ENCODE measurements at places on chromosomes 16 and 17.

DNA sequence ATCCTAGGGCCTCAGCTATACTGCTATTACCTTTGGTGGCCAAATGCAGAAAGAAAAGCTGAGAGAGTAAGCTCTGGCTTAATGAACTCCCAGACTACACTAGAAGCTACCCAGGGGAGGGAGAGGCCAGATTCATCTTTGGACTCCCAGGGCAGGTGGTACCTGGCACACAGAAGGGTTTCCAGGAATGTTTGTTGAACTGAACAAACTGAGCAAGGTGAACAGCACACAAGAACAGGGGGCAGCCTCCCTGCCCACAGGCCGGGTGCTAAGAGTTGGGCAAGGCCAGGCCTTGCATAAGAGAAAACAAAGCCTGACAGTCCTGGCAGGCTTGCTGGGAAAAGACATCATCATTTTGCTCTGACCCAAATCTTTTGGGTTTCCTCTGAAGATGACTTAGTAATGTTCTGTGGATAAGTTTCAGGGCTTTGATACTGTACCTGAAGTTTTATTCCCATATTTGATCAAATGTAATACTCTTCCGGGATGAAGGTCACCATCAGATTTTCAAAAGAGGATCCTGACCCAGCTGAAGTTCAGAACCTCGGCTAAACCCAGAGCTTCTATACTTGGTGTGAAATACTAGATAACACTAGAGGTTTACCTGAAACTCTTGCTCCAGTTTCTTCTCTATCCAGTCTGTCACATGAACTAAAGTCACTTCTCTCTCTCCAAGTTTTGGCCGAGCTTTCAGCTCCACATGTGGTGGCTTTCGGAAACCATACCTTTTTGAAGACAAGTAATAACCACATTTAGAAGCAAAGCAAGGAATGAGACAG, 20.5 kb upstream of the ERN1 start:
- no peak for DNase-seq

GRCh38 chr17:48970224-48970623, 1.8 kb upstream of the GIP start:
- DNase-seq: no peak

GRCh38 chr17:35404360-35404759, 27.9 kb downstream of the SLFN12 start:
- DNase-seq: no peak

DNA sequence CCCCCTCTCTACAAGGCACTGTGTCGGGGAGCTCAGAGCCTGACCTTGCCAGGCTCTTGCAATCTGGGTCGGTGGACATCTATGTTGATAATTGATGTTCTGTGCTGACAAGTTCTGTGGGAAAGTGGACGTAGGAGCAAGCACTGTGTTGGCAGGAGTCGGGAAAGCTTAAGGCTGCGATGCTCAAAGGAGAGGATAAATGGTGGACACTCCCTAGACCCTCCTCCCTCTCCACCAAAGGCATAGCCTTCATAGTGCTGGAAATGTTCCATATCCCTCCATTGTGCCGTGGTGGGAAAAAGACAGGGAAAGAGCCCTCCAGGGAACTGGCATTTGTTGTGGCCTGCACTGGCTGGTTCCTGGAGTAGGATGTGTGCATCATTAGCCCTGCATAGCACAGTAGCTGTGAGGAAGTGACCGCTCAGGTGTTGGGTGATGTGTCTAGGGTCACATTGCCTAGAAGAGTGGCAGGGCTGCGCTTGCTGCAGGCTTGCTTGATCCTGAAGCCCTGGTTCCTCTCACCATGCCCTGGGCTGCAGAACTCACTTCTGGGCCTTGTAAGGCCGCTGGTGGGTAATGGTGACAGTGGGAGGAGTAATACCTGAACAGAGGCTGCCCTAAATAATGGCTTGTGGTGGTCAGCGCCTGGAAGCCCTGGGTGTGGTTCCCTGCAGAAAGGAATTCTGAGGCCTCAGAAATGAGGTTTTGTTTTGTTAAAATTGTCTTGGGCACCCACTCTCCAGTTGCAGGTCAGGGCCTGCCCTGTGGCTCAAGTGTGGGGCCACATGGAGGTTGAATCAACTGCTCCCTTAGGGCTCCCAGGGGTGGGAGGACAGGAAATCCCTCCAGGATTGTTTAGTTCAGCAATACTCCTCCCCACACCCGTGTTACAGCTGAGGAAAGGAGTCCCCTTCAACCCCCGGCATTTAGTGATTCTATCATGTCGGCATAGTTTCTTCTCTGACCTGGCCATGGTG, 62.6 kb downstream of the KSR1 start:
- no peak for DNase-seq

- no peak for DNase-seq
These were observed 84.4 kb upstream of the PLCG2 start for GRCh38 chr16:81694494-81695280.

DNA sequence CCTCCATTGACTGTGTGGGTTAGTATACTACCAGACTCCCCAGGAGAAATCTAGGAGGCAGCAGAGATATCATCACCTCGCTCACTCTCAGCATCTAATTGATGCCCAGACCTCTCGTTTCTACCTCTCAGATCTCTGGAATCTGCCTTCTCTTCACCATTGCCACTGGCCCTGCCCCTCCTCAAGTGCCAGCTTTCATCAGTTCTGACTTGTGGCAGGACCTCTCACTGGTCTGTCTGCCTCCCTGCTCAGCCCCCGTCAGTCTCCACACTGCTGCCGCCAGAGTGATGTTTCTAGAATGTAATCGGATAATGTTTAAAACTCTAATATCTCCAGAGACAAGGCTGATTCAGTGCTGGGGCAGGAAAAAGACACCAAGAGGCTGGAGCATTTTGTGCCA, 15.2 kb downstream of the GAN start:
- DNase-seq: no peak

GRCh38 chr16:78709137-78709884, 609.9 kb downstream of the WWOX start:
- DNase-seq: no peak

DNA sequence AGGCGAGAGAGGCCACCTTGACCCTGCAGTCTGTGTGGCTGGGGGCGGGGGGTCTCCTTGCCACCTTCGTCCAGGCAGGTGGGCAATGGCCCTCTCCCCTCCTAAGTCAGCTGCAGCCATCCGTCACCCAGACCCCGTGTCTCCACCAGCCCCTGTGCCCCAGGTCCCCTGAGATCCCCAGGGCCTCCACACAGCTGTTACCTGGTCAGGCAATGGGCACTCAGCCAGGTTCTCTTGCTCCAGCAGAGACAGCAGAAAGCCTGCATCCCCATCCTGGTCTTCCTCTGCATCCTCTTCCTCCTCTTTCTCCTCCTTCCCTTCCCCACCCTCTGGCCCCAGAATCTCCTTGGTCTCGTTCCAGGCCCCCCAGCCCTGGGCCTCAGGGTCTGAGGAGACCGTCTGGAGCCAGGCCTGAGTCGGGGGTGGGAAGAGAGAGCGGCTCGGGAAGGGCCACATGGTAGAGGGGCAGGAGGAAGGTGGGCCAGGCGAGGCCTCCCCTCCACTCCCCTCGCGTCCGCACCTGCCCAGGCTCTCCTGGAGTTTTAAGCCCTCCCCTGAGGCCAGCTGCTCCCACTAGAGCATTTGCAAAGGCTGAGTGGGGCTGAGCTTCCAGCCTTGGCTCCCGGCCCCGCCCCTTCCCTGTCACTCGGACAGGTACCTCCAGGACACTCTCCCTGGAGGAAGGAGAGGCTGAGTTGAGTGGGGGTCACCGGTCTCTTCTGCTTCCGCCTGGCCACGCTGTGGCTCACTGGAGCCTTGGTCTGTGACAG, at the start of gene PABPN1L:
TSS of gene PABPN1L (minus strand) at position 510 of the 770 bp plus-strand sequence. CDS start at position 456, 54 bp downstream.
- DNase-seq: no peak

DNA sequence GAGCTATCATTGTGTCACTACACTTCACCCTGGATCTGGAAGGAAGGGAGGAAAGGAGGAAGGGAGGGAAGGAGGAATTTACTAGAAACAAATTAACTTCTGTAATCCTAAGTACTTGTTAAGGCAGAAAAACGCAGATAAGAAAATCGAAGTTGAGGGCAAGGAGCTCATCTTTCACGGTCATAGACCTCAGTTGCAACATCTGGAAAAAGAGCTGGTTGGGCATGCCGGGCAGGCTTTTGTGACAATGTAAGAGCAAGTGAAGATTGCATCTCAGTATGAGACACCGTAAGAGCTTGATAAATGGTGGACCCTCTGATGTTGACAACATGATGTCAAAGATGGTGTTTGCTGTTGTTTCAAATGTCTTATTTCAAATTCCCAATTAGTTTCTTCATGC, 721.5 kb downstream of the MAF start:
- DNase-seq: no peak

DNA sequence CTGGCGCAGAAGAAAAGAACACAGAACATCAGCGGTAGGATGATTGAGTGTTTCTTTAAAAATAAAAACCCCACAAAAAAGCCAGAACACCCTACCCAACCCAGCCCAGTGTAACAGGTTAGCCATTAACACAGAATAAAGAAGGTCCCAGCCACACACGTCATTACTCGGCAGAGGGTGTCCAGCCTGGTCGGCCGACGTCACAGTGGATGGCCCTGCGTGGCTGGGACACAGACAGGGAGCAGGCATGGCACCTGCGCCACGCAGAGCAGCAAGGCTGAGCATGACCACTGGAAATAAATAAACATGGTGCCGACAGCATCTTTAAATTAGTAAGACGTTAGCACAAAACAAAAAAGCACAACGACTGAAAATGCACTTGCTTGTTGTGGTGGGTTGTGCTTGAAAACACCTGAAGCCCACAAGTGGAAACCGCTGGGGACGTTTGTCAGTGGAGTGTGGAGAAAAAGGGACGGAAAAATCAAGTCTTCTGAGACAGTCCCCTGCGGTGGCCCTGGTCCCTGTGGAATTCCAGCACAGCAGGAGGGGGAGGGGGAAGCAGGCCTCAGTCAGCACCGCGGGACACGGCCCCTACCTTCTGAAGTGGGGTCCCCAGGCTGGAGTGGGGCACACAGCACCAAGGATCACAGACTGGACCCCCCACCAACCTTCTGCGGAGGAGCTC, 39.2 kb downstream of the SLC7A5 start:
- DNase-seq: no peak

Data from NCI-H774 (cell line).